DMS53 (cell line): ENCODE measurements at places on chromosomes 7 and 10.

GRCh38 chr10:12927896-12928295 lies 73.6 kb downstream of the CCDC3 start:
- DNase-seq: no peak

GRCh38 chr10:17265468-17265867 lies 37.4 kb downstream of the VIM start:
- DNase-seq: no peak

GRCh38 chr7:70710651-70711050 lies 421.3 kb upstream of the GALNT17 start:
- DNase-seq: no peak

DNA sequence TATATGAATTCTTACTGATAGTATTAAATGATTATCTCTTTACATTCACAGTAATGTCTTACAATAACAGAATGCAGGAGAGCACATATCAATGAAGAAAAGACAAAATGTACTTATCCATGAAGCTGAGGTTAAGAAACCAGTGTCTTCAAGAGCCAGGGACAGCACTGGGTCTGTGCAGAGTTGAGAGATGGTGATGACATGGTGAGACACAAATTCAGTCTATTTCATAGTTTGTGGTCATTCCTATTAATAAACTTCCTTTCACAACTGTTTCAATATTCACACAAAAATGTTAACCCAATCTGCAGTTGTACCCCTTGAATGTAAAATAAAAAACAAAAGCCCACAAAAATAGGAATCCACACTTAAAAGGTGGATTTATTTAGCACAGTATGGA lies 5.3 kb upstream of the MAGI2 start:
- no peak for DNase-seq

DNA sequence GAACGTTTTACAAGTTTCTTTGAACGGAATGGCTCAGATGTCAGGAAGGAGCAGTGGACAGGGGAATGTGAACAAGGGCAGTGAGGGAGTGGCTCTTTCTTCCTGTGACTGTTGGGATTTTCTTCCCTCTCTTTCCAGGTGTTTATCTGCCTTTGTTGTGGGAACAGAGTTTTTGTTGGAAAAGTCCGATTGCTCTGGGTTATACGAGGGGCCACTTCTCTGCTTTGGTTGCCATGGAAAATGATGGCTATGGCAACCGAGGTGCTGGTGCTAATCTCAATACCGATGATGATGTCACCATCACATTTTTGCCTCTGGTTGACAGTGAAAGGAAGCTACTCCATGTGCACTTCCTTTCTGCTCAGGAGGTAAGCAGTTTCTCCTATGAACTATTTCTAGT lies 41.4 kb downstream of the ZRANB1 start:
- peak; percentile 51 for DNase-seq

GRCh38 chr7:95611224-95611623 lies 14.9 kb upstream of the PDK4 start:
- DNase-seq: no peak

GRCh38 chr10:58384095-58384494 lies 1.1 kb upstream of the TFAM start:
- peak; percentile 53 for DNase-seq

DNA sequence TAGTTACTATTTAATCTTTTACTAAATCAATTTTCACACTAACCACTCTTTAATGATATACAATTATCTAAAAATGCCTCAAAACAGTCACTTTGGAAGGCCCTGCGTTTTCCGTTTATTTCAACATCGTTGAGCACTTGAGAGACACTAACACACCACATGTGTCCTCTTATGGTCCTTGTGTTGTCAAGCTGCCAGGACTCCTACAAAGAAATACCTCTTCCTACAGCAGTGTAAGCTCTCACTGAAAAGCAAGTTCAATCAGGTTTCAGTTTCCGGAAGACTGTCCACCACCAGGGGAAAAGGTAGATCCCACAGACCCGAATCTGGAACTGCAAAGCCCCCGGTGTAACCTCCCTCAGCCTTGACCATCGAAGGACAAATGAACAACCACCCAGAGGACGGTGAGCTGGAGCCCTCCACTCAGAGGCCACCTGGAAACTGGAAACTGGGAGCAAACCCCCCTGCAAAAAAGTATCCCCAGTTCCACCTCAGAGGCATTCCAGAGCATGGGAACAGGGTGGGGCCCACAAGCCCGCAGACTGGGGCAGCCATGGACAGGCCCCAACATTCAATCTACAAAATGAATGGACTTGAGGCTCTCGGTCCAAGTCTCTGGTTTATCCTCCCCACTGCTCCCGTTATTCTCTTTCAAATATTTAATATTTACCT lies 37.6 kb downstream of the KCNH2 start:
- peak; percentile 53 for DNase-seq

DNA sequence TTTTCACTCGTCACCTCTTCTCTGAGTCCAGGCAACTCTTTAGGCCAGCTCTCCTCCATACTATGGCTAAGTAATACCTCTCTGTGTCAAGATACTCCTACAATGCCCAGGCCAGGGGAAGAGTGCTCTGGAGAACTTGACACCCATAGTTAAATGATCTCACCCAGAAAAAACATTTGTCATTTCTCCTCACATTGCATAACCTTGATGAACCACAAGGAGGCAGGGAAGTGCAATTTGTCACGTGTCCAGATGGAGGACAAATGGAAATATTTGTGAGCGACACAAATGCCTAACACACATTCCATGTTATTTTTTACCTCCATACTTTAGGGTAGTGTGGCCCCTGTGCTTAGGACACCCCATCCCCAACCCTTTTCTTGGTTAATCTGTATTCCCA lies 78.3 kb downstream of the HTR7 start:
- peak; percentile 34 for DNase-seq

GRCh38 chr7:14892961-14893360 lies 9.6 kb downstream of the DGKB start:
- peak; percentile 11 for DNase-seq

DNA sequence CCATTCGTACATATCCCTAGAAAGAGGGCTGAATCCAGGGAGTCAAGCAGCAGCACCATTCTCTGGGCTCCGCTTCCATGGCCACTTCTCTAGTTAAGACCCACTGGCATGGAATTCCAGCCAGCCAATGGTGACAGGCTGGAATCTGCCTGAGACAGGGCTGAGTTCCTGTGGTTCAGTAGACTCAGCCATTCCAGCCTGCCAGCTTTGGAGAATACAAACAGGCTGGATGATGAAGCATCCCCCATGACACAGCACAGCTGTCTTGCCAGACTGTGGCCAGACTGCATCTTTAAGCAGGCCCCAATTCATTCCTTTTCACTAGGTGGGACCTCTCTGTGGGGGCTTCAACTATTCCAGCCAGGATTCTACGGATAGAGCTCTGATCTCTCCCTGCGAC lies 329.6 kb downstream of the XPNPEP1 start:
- DNase-seq: no peak

DNA sequence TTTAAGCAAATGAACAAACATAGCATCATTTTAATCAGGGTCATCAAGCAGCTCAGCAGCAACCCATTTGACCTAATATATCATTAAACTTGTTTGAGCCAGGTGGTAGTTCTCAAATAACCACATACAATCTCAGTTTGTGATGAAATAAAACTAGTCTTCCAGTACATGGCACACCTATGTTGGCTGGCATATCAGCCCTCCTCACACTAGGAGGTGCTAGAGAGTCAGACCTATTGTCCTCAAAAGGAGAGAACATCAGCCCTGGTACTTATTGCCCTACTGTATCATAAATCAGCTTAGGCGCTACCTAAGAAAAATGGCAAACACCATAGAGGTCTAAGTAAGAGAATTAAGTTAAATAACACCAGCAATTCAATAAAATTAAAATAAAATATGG lies 81.7 kb downstream of the CABCOCO1 start:
- peak; percentile 51 for DNase-seq

- DNase-seq: no peak
These were observed 363.4 kb downstream of the GRID1 start for GRCh38 chr10:86003201-86003621.
